Mesothelial cell of epicardium (in vitro differentiated cells): ENCODE measurements at places on chromosomes 5 and 9. TPM values are rescaled to one million over a fixed set of nuclear protein-coding genes. Genes with fewer than 3 reads are reported as not detected.

GRCh38 chr9:91908293-91908623 is 41.8 kb downstream of the ROR2 start:
- H3K4me1 ChIP-seq = peaks cover 38% of the 10 kb centered on the region
- H3K27me3 ChIP-seq = no peaks in the 10 kb centered on the region
- H3K36me3 ChIP-seq = peaks cover 6% of the 10 kb centered on the region
- no peak overlapping the region for H3K4me3 ChIP-seq
- H3K27ac ChIP-seq = no peak overlapping the region

- no peaks in the 10 kb centered on the region for H3K36me3 ChIP-seq
- peaks cover 41% of the 10 kb centered on the region for H3K4me1 ChIP-seq
- no peak overlapping the region for H3K27ac ChIP-seq
- no peak overlapping the region for H3K4me3 ChIP-seq
- peak; percentile 79 for DNase-seq
- no peaks in the 10 kb centered on the region for H3K27me3 ChIP-seq
Observed at GRCh38 chr5:138641547-138642298, 66.5 kb upstream of the HSPA9 start.

- DNase-seq = no peak
- H3K4me1 ChIP-seq = no peaks in the 10 kb centered on the region
- H3K27me3 ChIP-seq = peaks cover 3% of the 10 kb centered on the region
- H3K36me3 ChIP-seq = no peaks in the 10 kb centered on the region
- no peak overlapping the region for H3K4me3 ChIP-seq
Observed at GRCh38 chr5:110940136-110940535, 131.4 kb upstream of the TSLP start.

- no peak overlapping the region for H3K4me3 ChIP-seq
- H3K36me3 ChIP-seq = no peaks in the 10 kb centered on the region
- peak; percentile 29 for DNase-seq
- no peak overlapping the region for H3K27ac ChIP-seq
Observed at GRCh38 chr5:132055808-132056609, 4.4 kb upstream of the IL3 start.

- H3K27ac ChIP-seq = no peak overlapping the region
- no peaks in the 10 kb centered on the region for H3K36me3 ChIP-seq
- H3K4me3 ChIP-seq = no peak overlapping the region
- H3K27me3 ChIP-seq = no peaks in the 10 kb centered on the region
Observed at GRCh38 chr9:131700765-131701435, 39.0 kb downstream of the RAPGEF1 start.

GRCh38 chr5:113195251-113195650 is 218.7 kb downstream of the DCP2 start:
- peaks cover 23% of the 10 kb centered on the region for H3K4me1 ChIP-seq
- no peak overlapping the region for H3K4me3 ChIP-seq
- H3K36me3 ChIP-seq = peaks cover 11% of the 10 kb centered on the region
- no peak for DNase-seq
- no peaks in the 10 kb centered on the region for H3K27me3 ChIP-seq
- H3K27ac ChIP-seq = no peak overlapping the region

DNA sequence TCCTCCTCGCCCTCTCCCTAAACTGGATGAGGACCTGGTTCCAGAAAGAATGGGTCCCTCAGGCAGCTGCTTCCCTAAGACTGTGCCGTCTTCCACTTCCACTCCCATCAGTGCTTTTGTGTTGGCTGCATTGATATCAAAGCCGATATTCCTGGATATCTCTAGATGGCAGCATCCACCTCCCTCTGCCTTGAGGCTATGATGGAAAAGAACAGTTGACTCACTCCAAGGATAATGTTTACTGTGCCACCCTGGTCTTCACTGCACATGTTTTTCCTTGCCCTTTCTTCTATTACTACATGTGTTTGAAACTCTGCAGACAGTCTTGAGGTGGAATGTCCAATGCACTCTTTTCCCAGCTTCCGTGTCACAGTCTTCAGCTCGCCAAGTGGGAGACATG is 211.6 kb downstream of the MAST4 start:
- no peaks in the 10 kb centered on the region for H3K36me3 ChIP-seq
- no peaks in the 10 kb centered on the region for H3K4me1 ChIP-seq
- peaks cover 22% of the 10 kb centered on the region for H3K27me3 ChIP-seq

DNA sequence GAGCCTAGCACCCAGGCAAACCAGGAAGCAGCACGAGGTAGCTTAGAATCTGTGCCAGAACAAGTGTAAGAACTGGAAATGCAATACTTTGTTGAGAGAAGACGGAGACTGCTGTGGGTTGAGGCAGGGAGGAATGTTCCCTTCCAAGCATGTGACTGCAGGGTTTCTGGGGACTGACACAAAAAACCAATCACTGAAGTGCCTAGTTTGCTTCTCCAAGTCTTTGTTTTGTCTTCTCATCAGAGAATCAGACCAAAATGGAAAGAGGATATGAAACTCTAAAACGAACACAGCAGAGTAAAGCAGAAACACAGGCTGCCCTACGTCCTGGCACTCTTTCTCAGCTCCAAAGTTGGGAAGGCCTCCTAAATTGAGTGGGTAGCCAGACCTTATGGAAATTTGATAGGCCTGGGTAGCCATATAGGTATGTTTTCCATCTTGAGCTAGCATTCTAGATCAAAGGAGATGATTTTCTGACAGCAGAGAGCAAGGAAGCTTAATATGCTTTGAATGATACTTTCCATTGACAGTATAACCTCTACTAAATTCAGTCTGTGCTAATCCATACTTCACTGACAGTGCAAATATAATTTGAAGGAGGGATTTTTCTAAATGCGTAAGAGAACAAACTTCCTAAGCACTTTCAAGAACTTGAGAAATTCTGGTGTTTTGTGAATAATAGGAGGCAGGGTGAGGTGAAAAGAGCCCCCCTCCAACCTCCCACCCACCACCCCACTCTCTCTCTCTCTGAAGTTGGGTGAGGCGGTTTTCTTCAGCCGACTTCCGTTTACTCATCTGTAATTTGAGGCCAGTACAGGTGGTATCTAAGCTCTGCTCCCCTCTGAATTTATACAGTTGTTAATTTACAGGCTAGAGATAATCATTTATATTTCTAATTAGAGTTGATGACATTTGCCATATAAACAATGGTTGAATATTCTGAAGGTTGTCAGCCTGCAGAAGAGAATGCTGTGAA is 5.5 kb downstream of the ADRB2 start:
- no peak overlapping the region for H3K27ac ChIP-seq
- H3K27me3 ChIP-seq = peaks cover 44% of the 10 kb centered on the region
- H3K4me3 ChIP-seq = no peak overlapping the region
- no peak for DNase-seq
- peaks cover 5% of the 10 kb centered on the region for H3K4me1 ChIP-seq
- H3K36me3 ChIP-seq = no peaks in the 10 kb centered on the region

GRCh38 chr9:7081065-7081600 is 323.4 kb downstream of the KDM4C start:
- H3K36me3 ChIP-seq = peaks cover 8% of the 10 kb centered on the region
- DNase-seq = no peak
- H3K4me1 ChIP-seq = peaks cover 12% of the 10 kb centered on the region
- no peaks in the 10 kb centered on the region for H3K27me3 ChIP-seq
- peak overlapping the region; percentile 29 for H3K27ac ChIP-seq

GRCh38 chr5:81428446-81428845 is 34.5 kb upstream of the ACOT12 start:
- no peaks in the 10 kb centered on the region for H3K27me3 ChIP-seq
- no peak overlapping the region for H3K27ac ChIP-seq
- no peak for DNase-seq
- H3K4me1 ChIP-seq = peaks cover 14% of the 10 kb centered on the region
- peaks cover 6% of the 10 kb centered on the region for H3K36me3 ChIP-seq

DNA sequence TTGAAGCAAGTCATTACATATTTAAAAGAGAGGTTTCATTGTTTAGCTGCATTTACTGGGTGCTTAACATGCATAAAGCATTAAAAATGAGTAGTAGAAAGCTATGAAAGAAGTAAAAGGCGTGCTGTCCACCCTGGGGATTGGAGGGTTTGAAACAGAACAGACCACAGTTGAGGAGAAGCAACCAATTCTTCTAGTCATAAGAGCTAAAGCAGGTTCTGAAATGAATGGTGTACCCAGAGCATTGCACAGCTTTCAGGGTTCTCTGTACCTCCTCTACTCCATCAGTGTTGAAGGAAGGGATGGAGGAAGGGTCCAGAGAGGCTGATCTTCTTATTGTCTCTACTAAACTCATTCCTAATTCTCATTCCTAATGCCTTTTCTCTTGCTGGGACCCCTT is 68.9 kb downstream of the SH3RF2 start:
- peaks cover 3% of the 10 kb centered on the region for H3K4me1 ChIP-seq
- H3K4me3 ChIP-seq = no peak overlapping the region
- H3K27me3 ChIP-seq = no peaks in the 10 kb centered on the region
- peaks cover 4% of the 10 kb centered on the region for H3K36me3 ChIP-seq
- DNase-seq = no peak

DNA sequence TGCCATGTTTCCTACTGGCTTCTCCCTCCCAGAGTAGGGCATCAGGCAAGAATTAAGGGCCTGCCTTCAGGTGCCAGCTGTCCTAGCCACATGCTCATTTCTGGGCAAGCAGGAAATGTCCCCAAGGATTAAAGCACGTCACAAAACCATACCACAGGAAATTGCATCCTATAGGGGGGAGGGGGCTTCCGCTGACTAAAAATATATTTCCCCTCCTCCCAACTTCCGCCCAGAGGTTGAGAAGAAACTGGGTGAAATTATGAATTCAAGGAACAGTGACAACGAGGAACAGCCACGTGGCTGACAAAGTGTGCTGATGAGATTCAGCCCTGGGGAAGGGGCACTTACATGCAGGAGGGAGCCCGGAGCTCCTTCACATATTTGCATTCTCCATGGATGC is 4.1 kb downstream of the HBEGF start:
- H3K36me3 ChIP-seq = no peaks in the 10 kb centered on the region
- H3K4me1 ChIP-seq = peaks cover 10% of the 10 kb centered on the region
- H3K27ac ChIP-seq = no peak overlapping the region
- H3K4me3 ChIP-seq = no peak overlapping the region

DNA sequence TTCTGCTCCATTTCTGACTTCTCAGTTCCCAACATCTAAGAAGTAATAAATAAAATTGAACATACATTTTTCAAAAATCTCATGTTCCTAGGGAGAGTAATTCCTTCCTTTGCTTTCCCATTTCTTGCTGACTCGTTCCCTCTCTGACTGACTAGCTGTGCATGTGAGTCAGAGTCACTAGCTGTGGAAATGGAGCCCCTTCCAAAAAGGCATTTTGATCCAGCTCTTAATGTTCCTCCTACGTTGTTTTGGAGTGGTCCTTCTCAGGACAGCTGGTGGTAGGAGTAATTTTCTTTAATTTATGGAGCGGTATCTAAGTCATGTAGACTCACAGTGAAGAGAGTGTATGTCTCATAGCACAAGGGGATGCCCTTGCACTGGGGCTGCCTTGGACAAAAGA is 460.2 kb downstream of the GADD45G start:
- no peak for DNase-seq
- H3K4me1 ChIP-seq = peaks cover 10% of the 10 kb centered on the region
- no peak overlapping the region for H3K4me3 ChIP-seq

GRCh38 chr5:57929271-57929670 is 446.7 kb upstream of the ACTBL2 start:
- no peak for DNase-seq
- H3K4me3 ChIP-seq = no peak overlapping the region
- H3K4me1 ChIP-seq = no peaks in the 10 kb centered on the region
- no peak overlapping the region for H3K27ac ChIP-seq
- H3K27me3 ChIP-seq = no peaks in the 10 kb centered on the region
- H3K36me3 ChIP-seq = no peaks in the 10 kb centered on the region

- no peaks in the 10 kb centered on the region for H3K36me3 ChIP-seq
- no peaks in the 10 kb centered on the region for H3K27me3 ChIP-seq
- H3K4me1 ChIP-seq = no peaks in the 10 kb centered on the region
- no peak overlapping the region for H3K4me3 ChIP-seq
Observed at GRCh38 chr5:67425514-67425913, 228.9 kb upstream of the CD180 start.

DNA sequence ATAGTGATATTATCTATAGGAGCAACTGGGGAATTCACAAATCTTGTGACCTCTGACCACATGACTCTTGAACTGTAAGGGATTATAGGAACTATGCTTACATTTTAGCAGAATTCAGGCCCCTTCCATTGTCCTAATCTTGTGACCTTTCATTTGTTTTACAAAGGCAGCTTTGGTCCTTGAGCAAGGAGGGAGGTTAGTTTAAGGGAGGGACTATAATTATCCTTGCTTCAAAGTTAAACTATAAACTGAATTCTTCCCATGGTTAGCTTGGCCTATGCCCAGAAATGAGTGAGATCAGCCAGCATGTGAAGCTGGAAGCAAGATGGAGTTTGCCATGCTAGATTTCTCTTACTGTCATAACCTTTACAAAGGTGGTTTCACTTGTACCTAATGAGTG is 51.2 kb downstream of the TARS1 start:
- no peak overlapping the region for H3K27ac ChIP-seq
- no peak overlapping the region for H3K4me3 ChIP-seq
- DNase-seq = no peak
- no peaks in the 10 kb centered on the region for H3K4me1 ChIP-seq
- no peaks in the 10 kb centered on the region for H3K36me3 ChIP-seq

DNA sequence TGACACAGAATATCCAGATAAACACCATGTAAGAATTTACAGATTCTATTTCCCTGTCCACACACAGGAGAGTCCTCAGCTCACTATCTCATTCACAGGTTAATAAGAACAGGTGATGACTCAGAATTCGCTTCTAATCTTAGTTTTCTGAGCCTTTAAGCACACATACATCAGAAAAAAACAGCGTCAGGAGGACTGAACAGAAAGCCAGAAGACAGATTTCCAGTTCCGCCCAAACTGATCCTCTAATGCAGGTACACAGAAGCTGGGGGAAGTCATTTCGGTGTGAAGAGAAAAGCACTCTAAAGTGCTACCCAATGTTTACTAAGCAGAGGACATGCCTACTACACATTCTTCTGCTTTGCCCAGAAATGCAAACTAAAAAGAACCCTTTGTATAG is 1.6 kb downstream of the CEMIP2 start:
- H3K36me3 ChIP-seq = no peaks in the 10 kb centered on the region
- peaks cover 4% of the 10 kb centered on the region for H3K27me3 ChIP-seq
- peaks cover 48% of the 10 kb centered on the region for H3K4me1 ChIP-seq
- no peak for DNase-seq

GRCh38 chr9:133787754-133788025 is 49.5 kb upstream of the SARDH start:
- no peak overlapping the region for H3K4me3 ChIP-seq
- H3K36me3 ChIP-seq = peaks cover 18% of the 10 kb centered on the region
- DNase-seq = no peak
- no peak overlapping the region for H3K27ac ChIP-seq

The PIK3R1 gene
- 77.3 to 80.4 TPM (median 79.0 TPM) in 3 replicates for total RNA-seq

The PDGFRB gene
- total RNA-seq = 100 to 105 TPM (median 102 TPM) in 3 replicates

The MED10 gene
- 38.4 to 39.6 TPM (median 39.4 TPM) in 3 replicates for total RNA-seq

The SMIM33 gene
- not detected in 3 replicates for total RNA-seq

The CA9 gene
- 1.1 to 2.3 TPM (median 1.7 TPM) in 3 replicates for total RNA-seq

The UHRF2 gene
- total RNA-seq = 55.2 to 62.0 TPM (median 61.2 TPM) in 3 replicates
